Purkinje cell (primary cell): ENCODE measurements at places on chromosomes 7 and 10. TPM values are rescaled to one million over a fixed set of nuclear protein-coding genes. Genes with fewer than 3 reads are reported as not detected.

The RASSF4 gene
- polyA plus RNA-seq, result 33.0 and 33.3 TPM in 2 replicates

The GUSB gene
- 3.8 and 6.9 TPM in 2 replicates for polyA plus RNA-seq

The LDB3 gene
- polyA plus RNA-seq, result 1.1 and 2.1 TPM in 2 replicates

The GJD4 gene
- polyA plus RNA-seq, result not detected in 2 replicates

The WDFY4 gene
- not detected in 2 replicates for polyA plus RNA-seq

The PILRA gene
- polyA plus RNA-seq, result 5.6 and 8.2 TPM in 2 replicates

The INA gene
- polyA plus RNA-seq, result 332 and 395 TPM in 2 replicates

The CAMK1D gene
- polyA plus RNA-seq, result 3.1 and 8.0 TPM in 2 replicates

The TRPV6 gene
- 2.3 TPM in 1 of 2 replicates, not detected in the other for polyA plus RNA-seq

The SH2D4B gene
- polyA plus RNA-seq, result 0.21 TPM in 1 of 2 replicates, not detected in the other
